Calu3 (cell line): ENCODE measurements at places on chromosomes 1 and 21.

DNA sequence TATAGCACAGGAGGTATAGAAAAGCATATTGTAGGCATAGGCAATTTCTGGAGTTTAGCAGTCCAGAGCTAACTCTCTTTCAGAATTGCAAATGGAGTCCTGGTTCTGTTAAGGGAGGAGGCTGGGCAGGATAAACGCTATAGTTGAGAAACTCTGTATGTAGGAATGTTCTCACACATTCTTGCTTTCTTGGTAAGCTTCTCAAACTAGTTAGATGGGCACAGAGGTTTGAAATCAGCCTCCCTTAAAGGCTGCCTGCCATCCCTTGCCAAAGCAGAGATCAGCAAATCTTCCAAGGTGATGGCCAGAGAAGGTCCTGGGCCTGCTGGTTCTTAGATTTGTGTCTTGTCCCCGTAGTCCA, 42.9 kb upstream of the TADA1 start:
- DNase-seq, result no peak

- DNase-seq, result no peak
These were observed 123.7 kb downstream of the NTNG1 start for GRCh38 chr1:107264561-107264960.

DNA sequence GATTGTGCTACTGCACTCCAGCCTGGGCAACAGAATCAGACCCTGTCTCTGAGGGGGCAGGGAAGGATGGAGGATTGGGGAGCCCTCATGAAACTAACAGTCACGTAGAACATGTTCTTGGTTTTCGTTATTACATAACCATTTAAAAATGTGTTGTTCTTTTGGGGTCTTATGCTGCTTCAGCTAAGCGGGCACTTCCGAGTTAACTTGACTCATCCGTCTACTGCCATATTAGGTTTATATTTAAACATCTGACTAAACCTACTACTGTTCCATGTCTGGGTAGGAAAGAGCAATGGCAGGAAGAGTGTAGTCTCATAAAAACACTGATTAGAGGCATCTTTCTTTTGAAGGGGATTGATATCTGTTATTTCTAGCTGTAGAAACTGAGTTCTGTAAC, 59.5 kb upstream of the BMP8A start:
- no peak for DNase-seq

DNA sequence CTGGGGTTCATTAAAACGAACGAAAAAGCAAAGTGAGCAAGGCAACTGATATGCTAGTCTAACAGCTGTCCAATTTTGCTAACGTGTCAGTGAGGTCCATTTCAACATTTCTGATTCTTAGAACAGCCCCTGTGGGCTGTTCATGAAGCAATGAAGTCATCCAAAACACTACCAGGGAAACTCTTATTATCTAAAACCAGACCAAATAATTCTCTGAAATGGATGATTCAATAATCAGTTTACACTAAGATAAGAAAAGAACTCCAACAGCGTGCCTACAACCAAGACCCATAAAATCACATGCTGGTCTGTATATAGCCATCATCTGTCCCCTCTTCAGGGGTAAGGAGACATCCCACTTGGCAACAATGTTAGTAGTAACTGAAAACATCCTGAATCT, 122.7 kb downstream of the TGFBR3 start:
- DNase-seq, result no peak

DNA sequence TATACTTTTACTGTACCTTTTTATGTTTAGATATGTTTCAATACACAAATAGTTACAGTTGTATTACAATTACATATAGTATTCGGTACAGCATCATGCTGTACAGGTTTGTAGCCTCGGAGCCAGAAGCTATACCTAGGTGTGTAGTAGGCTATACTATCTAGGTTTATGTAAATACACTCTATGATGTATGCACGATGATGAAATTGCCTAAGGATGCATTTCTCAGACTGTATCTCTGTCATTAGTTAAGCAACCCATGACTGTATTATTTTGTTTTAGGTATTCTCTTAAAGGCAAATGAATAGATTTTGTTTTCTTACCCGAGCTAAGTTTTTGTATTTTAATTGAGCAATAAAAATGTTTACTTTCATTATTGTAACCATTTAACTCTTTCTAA, 56.4 kb downstream of the SPATA17 start:
- no peak for DNase-seq

GRCh38 chr1:190193508-190194115, 284.1 kb downstream of the BRINP3 start:
- no peak for DNase-seq

DNA sequence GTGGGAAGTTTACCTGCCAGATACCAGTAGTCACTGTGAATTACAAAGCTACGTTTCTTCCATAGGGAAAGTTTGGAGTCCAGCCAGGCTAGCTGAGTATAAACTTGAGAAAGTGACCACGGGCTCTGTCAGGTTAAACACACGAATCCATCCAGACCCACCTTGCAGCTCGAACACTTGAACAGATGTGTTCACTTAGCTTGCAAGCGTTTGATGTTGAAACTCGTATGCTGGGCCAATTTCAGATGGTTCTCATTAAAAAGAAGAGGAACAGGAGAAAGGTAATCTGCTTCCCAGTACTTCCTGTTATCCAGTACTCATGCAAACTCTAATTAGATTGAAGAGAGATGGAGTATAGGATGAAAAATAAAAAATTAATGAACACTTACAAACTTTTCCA, 636.4 kb downstream of the SMYD3 start:
- DNase-seq, result no peak
